Activated CD4-positive, alpha-beta T cell treated with anti-CD3 and anti-CD28 coated beads, Interleukin-2, amount 50 U/mL, for 24 hours (primary cell): ENCODE measurements at places on chromosomes 7 and 10.

GRCh38 chr10:12684784-12685183, 316.7 kb downstream of the CCDC3 start:
- no peak for DNase-seq

DNA sequence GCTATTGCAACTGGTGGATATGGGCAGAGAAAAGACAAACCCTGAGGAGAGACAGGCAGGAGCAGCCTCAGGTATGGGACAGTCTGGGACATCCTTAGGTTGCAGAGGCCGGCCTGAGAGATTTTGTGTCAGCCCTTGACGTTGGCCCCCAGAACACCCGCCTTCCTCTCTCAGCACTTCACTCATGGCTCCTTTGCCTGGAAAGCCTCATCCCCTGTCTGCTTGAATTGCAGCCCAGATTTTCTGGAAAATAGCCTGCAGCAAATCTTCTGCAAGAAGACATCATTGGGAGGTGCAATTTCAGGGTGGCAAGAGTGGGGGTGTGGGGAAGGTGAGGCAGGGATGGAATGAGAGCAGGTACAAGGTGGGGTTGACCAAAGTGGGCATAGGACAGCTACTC, 2.2 kb upstream of the FRMD4A start:
- DNase-seq: no peak

DNA sequence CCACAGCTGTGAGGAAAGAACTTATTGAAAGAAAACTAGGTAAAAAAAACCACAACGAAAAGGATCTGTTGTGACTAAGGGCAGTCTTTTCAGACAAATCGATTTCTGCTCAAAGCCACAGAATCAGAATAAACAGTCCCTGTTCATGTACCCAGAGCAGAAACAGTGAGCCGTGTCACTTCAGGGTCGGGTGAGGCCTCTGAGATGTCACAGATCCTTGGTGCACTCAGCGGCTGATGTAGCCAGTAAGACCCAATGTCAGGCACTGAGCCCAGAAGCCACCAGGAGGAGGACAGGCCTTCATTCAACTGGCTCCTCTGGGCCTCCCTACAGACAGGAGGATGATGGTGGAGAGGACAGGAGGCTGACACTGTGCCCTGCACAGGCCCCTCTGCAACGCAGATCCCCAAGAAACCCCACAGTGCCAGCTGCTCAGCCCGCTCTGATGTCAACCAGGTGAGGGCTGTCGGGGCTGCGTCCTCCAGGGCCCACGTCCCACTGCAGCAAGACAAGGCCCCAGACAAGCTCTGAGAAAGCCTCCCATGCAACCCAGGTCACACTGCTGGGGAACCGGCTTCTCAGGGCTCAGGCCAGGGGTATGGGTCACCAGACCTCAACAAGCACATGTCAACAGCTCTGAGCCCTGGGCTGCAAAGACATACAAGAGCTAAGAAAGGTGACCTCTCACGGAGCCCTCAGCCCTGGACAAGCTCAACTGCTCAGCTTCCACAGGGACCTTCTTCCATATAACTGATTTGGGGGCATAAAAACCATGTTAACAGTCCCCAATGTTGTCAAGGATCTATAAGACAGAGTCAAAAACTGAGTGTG, 190.6 kb downstream of the PARD3 start:
- DNase-seq: no peak

GRCh38 chr7:45390180-45390579, 184.0 kb upstream of the ADCY1 start:
- no peak for DNase-seq

GRCh38 chr7:25503306-25503705, 275.0 kb upstream of the NPVF start:
- DNase-seq: no peak

- DNase-seq: no peak
Observed at GRCh38 chr10:115432188-115432819, 339.1 kb downstream of the ATRNL1 start.
